ENCODE measurements at places on chromosomes 12 and 14.

DNA sequence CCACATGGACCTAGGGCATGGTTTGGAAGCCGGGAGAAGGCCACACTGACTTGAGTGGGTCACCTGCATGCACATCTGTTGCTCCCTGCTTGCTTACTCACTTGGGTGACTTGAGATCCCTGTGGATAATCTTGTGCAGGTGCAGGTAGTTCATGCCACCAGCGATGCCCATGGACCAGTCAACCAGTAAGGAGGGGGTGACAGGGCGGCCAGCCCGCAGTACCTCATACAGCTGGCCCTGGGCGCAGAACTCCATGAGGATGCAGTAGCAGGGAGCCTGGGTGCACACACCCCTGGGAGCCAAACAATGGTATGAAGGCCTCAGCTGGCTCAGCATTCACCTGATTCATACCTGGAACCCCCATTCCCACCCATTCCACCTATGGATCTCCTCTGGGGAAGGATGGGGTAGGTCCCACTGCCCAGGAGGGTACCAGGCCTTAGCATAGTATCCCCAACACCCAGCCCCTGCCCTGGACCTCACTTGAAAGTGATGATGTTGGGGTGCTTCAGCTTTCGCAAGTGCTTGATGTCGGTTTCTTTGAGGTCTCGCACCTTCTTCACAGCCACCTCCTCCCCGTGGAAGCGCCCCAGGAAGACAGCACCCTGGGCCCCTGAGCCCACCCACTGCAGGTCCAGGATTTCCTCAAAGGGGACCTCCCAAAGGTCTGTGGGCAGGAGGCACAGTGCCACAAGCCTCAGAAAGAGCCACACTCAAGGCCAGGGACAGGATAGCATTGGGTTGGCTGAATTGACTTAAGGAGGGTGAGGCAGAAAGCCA lies 13.1 kb downstream of the MAP3K12 start:
- H3K4me3 ChIP-seq: no peak overlapping the region
- H3K4me1 ChIP-seq: no peaks in the 10 kb centered on the region
- H3K36me3 ChIP-seq: peaks cover 29% of the 10 kb centered on the region
- H3K27ac ChIP-seq: no peak overlapping the region
- DNase-seq: no peak

DNA sequence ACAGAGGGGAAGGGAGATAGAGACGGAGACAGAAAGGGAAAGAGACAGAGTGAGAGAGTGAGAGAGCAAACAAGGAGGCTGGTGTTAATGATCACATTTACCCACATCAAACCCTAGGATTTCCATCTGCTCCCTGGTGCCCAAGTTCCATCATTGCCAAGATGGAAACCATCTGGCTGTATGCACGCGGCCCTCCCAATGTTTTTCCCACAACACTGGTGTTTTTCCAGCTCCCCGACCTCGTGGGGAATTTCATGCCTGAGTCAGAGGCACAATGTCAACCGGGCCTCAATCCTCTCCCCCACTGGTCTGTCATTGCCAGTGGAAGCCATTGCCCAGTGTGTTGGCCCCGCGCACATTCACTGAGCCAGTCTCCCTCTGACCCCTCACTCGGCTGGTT lies 19.9 kb upstream of the BDKRB2 start:
- H3K27me3 ChIP-seq: no peaks in the 10 kb centered on the region
- H3K4me3 ChIP-seq: no peak overlapping the region
- H3K4me1 ChIP-seq: no peaks in the 10 kb centered on the region
- no peaks in the 10 kb centered on the region for H3K36me3 ChIP-seq

GRCh38 chr14:34604995-34605394 lies 25.0 kb downstream of the SNX6 start:
- H3K27me3 ChIP-seq: no peaks in the 10 kb centered on the region
- DNase-seq: no peak
- H3K36me3 ChIP-seq: peaks cover 71% of the 10 kb centered on the region

DNA sequence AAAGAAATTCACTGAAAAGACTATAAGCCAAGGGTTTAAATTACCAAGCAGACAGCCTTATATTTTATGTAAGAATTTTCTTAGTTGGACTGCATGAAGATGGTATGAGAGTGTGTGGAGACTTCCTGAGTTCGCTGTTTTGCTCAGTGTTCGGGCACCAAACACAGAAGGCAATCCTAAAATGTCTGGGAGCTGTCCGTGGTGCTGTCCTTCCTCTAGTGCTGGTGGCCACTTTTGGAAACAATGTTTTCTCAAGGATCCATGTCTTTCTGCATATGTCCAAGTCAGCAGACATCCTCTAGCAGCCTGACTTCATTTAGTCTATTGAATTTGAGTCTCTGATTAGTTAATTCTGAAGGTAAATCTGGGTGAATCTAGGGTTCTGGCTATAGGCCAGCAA lies 135.8 kb downstream of the SLC8A3 start:
- no peak overlapping the region for H3K4me3 ChIP-seq
- no peaks in the 10 kb centered on the region for H3K27me3 ChIP-seq
- no peaks in the 10 kb centered on the region for H3K36me3 ChIP-seq
- no peak for DNase-seq
- no peak overlapping the region for H3K27ac ChIP-seq
- no peaks in the 10 kb centered on the region for H3K4me1 ChIP-seq

DNA sequence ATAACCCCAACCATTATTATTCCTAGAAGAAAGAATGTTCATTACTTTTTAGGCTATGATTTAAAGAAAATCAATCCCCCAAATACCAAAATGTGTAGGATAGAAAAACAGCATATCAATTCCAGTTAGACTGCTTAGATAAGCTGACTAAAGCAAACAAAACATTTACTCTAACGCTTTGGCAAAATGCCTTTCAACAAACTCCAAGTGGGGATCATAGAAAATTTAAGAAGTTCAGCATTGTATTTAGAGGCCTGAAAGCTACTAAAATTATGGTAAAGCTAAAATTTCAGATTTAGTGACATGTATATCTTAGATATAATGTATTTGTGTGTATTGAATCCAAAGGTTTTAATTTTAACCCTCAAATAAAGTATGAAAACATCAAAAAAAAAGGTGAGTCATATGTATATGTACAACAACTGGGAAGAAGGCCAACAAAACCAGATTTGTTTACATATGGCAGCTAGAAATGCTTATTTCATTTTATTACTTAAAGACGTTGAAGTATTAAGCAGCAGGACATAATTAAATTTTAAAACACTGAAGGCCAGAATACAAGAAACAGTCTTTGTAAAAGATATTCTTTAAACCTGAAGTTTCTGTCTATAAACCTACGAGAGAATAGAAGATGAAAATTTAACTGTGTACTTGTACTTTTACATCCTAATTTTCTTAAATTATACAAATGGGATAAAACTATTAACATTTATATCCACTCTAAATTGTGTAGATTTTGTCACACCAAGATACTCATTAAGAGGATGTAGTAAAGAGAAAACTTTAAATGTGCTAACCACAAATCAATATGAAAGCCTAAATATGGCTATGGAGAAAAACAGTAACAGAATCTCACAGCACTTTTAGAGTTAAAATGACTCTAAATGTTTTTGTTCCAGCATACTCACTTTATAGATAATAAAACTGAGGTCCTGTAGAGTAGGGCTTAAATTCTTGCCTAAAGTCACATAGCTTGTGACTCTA lies 71.4 kb downstream of the SLC41A2 start:
- no peak overlapping the region for H3K27ac ChIP-seq
- H3K4me1 ChIP-seq: no peaks in the 10 kb centered on the region
- no peak overlapping the region for H3K4me3 ChIP-seq
- no peaks in the 10 kb centered on the region for H3K27me3 ChIP-seq

DNA sequence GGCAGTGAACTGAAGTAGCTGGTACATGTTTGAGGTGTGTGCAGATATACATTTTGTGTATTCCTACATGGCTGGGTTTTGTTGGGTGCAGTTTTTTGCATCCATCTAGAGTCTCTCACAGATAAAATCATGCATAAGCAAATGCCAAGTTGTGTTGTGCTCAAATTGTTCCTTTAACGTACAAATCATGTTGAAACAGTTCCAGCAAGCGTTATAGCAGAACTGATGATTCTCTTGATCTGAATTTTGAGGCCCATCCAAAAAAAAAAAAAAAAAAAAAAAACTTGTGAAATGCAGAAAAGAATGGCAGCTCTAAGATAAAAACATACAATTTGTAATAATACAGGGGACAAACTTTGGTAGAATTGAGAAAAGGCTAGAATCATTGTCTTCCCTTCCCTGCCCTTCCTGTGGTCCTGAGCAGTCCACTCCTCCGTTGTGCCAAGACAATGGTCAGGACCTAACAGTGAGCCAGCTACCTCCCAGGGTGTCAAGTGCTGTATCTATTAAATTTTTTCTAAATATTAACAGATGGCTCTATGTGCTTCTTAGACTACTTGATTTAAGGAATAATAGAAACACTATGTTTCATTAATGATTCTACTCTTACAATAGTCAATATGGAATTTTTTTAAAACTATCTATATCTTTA lies 122.1 kb downstream of the PLEKHA5 start:
- no peak overlapping the region for H3K4me3 ChIP-seq
- peaks cover 3% of the 10 kb centered on the region for H3K4me1 ChIP-seq
- H3K27me3 ChIP-seq: no peaks in the 10 kb centered on the region

DNA sequence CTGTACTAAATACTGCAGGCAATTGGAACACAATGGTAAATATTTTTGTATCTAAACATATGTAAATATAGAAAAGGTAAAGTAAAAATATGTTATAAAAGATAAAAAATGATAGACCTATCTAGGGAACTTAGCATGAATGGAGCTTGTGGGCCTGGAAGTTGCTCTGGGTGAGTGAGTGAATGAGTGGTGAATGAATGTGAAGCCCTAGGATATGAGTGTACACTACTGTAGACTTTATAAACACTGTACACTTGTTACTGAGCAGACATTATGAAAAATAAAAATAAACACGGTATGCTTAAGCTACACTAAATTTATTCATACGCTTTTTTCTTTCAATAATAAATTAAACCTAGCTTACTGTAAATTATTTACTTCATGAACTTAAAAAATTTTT lies 7.8 kb downstream of the FNTB start:
- H3K36me3 ChIP-seq: no peaks in the 10 kb centered on the region
- H3K27me3 ChIP-seq: no peaks in the 10 kb centered on the region
- peaks cover 8% of the 10 kb centered on the region for H3K4me1 ChIP-seq
- DNase-seq: no peak
- H3K4me3 ChIP-seq: no peak overlapping the region

DNA sequence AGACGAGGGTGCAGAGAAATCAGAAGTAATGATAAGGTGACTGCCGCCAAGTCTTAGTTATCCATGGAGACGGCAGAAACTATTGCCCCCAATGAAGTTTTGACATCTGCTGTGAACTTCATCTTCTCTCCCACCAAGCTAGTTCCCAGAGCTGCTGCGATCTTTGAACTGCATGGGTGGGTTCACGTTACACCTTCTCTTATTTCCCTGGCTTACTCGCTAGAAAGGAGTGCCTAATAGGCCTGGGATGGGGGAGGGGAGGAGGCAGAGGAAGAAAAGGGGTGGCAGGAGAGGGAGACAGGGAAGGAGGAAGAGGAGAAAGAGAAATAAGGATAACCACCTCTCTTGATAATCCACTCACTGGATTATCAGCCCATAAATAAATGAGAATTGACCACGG lies 157.1 kb downstream of the NTF3 start:
- H3K36me3 ChIP-seq: no peaks in the 10 kb centered on the region
- no peak overlapping the region for H3K4me3 ChIP-seq
- H3K4me1 ChIP-seq: peaks cover 3% of the 10 kb centered on the region
- no peaks in the 10 kb centered on the region for H3K27me3 ChIP-seq
- no peak overlapping the region for H3K27ac ChIP-seq
- no peak for DNase-seq

GRCh38 chr12:80352474-80352873 lies 91.6 kb upstream of the PTPRQ start:
- no peaks in the 10 kb centered on the region for H3K36me3 ChIP-seq
- no peaks in the 10 kb centered on the region for H3K27me3 ChIP-seq
- DNase-seq: no peak
- H3K27ac ChIP-seq: no peak overlapping the region

- no peak overlapping the region for H3K27ac ChIP-seq
- no peaks in the 10 kb centered on the region for H3K36me3 ChIP-seq
- DNase-seq: no peak
- H3K4me3 ChIP-seq: no peak overlapping the region
- H3K4me1 ChIP-seq: no peaks in the 10 kb centered on the region
Observed at GRCh38 chr14:96660667-96661066, 136.5 kb upstream of the VRK1 start.

All from H9 (cell line).